Activated CD4-positive, alpha-beta T cell treated with anti-CD3 and anti-CD28 coated beads, Interleukin-2, amount 10 ng/mL, durations not matched to agents 24 days and 14 days (primary cell): ENCODE measurements at places on chromosomes 16 and 17. TPM values are rescaled to one million over a fixed set of nuclear protein-coding genes. Genes with fewer than 3 reads are reported as not detected.
A peak's percentile ranks its signal among the peaks of the same experiment; 100 is the strongest.

Gene MYH3
- total RNA-seq, result 7.0 and 8.1 TPM in 2 replicates

Gene KRT28
- not detected in 2 replicates for total RNA-seq

Gene CEP95
- 42.9 and 48.3 TPM in 2 replicates for total RNA-seq

Gene OTOP3
- not detected in 2 replicates for total RNA-seq

Gene PRSS33
- not detected in 2 replicates for total RNA-seq

Gene ZP2
- not detected in 2 replicates for total RNA-seq

Gene MYBBP1A
- 178 and 181 TPM in 2 replicates for total RNA-seq

Gene KCNG4
- total RNA-seq, result not detected in 2 replicates

Gene GRB7
- total RNA-seq, result 0.30 TPM in 1 of 2 replicates, not detected in the other

Gene PKMYT1
- 152 TPM in 2 replicates for total RNA-seq

DNA sequence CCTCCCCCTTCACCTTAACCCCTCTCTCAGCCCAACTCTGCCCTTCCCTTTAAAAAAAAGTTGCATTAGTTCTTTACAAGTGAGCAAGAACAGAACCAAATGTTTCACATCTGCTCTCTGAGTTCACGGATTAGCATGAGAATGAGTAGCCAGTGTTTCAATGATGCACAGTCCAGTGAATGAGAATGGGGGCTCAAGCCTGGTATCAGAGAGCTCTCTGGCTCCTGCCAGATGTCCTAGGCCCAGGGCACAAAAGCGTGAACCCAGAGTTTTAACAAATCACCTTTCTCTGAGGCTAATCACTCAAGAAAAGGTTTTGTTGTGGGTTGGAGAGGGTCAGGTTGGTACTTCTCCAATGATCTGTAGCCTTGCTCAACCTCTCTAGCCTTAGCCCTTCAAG, 41.5 kb upstream of the HS3ST3A1 start:
- no peak for DNase-seq

- peak; percentile 67 for DNase-seq
These were observed 14.6 kb downstream of the CRLF3 start for GRCh38 chr17:30809867-30810266.

- no peak for DNase-seq
These were observed 15.9 kb downstream of the CHAD start for GRCh38 chr17:50452630-50453300.

DNA sequence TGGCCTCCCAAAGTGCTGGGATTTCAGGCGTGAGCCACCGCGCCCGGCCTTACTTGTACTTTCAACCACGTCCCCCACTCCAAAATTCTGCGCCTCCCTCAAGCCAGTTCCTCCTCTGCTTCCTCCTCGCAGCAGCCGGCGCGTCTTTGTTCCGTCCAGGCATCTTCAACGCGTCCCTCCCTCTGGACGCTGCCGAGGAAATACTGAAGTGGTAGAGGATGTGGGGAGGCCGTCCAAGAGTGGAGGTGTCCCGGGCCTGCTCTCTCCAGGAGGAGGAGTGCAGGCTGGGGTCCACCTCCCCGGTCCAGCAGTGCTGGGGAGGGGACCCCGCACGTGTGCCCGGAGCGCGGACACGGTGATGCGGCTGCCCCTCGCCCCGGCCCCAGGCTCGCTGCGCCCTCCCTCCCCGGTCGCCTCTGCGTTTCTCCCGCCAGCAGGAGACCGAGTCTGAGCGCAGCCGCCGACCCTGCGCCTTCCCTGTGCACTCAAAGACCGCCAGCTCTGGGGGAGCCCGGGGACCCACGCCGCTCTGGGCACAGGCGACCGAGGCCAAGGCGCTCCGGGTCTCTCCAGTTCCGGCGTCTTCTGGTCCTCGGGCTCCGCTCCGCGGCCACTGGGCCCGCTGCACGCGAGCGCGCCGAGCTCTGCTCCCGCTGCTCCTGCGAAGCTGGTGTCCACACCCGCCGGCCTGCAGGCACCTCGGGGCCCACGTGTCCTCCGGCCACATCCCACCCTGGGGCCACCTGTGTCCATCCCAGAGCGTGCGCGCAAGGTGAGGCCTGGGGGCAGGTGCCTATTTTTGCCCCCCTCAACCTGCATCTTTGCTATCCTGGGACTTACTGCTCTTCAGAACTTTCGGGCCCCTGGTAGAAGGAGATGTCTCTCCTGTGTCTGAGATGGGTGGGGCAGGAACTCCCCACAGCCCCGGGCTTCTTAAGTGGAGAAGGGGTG, 31.7 kb downstream of the OSBPL7 start:
- peak; percentile 85 for DNase-seq

DNA sequence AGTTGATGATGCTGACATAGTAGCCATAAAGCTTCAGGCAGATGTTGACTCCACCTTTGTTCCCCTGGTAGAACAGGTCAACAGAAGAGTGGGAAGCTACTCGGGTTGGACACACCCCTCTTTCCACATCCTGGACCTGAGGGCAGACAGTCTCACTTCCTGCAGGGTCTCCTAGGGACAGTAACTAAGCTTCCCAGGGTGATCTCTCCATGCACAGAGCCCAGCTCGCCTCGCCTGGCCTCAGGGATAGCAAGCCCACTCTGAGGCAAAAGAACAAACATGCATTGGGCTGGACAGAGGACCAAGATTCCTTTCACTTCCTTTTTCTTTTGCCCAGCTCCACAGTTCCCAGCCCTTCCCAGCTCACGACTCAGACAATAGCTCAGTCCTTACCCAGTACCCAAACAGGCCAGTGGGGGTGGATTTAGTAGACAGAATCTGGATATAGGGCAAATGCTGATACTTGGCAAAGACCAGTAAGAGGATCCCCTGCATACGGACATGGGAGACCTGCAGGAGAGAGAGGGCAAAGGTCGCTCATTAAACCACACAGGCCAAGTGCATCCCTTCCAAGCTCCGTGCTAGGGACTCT, 7.0 kb downstream of the INPP5K start:
- DNase-seq, result no peak

DNA sequence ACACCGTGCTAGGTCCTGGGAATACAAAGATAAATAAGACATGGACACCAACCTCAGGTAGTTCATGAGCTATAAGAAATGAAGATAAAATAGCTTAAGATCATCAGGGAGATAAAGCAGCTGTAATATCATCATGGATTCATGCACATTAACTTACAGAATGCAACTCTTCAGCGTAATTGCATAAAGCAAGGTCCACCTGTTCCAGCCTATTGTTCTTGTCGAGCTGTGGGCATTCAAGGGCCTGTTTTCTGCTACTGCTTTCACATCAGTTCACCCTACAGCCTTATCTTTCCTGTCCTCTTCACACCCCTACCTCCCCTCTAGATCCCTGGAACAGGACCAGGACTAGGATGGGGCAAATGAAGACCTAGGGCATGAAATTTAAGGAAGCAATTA, 133.9 kb downstream of the SPACA3 start:
- no peak for DNase-seq

- peak; percentile 76 for DNase-seq
These were observed 550 bp downstream of the EIF4A3 start for GRCh38 chr17:80146121-80147034.

DNA sequence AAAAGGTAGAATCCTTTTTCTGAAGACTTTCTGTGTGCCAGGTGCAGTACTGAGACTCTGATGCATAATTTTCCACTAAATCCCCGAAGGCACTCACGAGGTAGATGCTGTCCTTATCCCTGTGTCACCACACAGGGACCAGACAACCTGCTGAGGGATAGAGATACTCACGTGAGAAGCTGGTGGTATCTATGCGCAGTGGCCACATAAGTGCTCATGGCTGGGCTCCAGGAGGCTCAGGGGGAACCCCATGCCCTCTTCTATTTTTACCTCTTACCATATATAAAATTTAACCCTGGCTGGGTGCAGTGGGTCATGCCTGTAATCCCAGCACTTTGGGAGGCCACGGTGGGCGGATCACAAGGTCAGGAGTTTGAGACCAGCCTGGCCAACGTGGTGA, 38.3 kb downstream of the NT5M start:
- no peak for DNase-seq

DNA sequence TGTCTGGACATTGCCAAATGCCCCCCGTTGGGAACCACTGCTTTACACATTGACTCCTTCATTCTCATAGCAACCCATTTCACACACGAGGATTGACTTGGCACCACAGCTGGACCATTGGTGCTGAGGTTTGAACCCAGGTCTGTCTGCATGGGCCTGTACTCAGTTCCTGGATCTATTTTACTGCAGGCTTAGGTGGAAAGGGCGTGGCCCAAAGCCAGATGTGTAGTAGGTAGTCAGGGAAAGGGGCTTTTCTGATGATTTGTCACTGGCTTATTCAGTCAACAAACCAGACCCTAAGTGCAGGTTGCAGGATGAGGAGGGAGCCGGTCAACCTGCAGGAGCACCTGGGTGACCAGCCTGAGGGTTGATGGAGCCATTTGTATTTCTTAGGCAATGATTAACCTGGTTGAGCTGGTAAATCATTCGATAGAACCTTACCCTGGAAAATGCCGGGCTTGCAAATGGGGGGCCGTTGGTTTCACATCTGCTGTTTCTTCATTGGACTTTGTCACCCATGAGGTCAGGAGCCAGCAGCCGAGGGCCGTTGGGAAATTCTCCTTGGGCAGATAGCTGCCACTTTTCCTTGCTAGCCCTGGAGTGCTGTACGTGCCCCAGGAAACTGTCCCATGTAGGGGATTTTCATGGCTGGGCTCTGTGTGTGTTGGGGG, 104.4 kb downstream of the CMIP start:
- no peak for DNase-seq

DNA sequence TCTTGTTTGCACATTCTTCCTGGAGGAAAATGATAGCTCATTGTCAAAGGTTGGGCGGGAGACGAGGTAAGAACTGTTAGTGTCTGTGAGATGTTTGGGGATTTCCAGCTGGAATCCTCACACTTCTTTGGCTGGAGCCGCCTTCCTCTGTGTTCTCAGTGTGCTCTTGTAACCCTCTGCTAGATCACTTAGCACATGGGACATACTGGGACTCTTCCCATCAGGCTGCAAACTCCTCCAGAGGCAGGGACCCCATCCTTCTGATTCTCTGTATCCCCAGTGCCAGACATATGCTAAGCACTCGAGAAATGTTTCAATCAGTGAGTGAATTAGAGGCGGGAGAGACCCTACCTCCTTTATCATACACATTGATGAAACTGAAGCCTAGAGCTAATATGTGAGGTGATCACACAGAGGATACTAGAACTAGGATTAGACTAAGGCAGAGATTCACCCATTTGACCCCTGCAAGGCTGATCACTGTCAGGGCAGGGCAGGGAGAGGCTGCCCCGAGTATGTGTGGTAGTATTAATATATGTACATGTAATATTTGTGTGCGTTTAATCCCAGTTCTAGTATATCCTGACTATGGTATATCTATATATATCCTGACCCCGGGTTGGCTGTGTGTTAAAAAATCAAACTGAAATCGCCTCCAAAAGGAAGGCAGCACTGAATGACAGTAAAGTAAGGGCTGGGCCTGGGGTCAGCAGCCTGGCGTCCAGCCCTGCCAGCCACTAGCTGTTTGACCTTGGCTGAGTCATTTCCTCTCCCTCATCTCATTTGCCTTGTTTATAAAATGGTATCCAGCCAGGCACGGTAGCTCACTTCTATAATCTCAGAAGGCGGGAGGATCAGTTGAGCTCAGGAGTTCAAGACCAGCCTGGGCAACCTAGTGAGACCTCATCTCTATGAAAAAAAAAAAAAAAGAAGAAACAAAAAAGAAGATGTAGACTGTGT, 75.5 kb upstream of the TBX2 start:
- DNase-seq, result no peak

DNA sequence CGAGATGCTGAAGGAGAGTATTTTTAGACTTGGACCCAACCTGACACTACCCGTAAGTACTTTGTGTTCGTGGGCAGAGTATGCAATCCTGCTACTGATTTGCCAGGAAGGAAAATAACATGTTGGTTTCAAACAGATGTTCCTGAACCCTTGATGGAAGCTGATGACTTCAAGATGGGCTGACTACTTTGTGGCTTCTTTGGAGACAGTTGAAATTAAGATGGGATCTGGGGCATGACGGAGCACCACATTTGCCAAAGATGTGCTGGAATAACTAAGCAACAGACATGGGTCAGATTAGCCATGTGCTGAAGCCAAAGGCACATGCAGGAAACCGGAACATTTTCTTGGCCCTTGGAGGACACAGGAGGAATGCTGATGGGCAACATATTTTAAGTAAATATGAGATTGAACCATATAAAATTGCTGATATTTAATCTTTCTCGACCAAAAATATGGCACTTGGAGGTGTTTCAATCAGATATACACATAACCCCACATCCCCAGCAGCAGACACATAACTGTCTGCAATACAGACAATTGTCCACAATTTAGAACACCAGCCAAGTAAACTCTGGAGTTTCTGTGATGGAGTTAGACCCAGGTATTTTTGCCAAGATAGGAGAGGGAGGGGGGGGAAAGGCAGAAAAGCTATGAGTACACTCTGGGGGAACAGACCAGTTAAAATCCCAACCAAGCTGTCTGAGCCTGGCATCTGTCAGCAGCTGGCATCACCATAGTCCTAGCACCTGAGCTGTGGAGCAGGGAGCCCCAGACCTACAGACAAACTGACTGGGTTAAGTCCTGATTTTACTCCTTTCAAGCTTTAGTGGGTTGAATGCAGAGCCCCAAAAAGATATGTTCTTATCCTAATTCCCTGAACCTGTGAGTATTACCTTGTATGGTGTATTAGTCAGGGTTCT, 329.4 kb upstream of the CDH5 start:
- DNase-seq, result no peak

GRCh38 chr17:43411369-43411677, 12.5 kb downstream of the ARL4D start:
- DNase-seq, result no peak

- no peak for DNase-seq
These were observed 3.0 kb downstream of the TBC1D16 start for GRCh38 chr17:80032614-80033171.

DNA sequence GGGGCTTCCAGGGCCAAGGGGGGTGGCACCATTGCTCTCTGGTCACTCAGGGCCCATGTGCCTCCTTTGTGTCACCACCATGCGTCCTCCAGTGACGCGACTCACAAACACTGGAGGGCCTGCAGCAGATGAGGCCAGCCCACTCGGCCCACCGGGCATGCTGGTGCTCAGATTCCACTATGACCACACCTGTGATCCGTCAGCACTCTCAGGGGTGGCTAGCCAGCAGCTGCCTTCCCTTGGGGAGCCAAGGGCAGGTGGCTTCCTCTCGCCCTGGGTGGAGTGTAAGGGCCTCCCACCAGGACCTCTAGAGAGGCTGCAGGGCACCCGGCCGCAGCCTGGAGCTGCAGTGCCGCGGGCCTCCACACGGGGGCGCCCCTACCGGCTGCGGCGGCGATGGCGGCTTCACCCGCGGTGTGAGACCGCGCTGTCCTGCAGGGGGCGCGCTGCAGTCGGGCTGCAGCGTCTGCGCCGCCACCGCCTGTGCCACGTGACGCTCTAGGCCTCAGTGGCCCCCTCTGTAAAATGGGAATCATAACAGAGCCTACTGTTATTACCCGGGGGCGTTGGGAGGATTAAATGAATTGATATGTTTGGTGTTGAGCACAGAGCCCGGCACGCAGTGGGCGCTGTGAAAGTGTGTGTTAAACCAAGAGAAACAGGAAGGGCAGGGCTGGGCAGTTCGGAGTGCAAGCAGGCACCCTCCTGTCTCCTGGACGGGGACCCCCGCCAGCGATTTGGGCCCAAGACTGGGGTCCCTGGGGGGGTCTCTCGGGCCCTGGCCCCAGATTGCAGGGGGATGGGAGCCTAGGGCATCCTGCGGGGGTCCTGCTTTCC, 192.4 kb upstream of the GSE1 start:
- DNase-seq, result peak; percentile 94

- no peak for DNase-seq
These were observed 5.4 kb upstream of the CEP295NL start for GRCh38 chr17:78908426-78908825.

GRCh38 chr16:19086322-19087199, 19.1 kb downstream of the COQ7 start:
- DNase-seq, result peak; percentile 95
